ENCODE measurements at places on chromosomes 6 and 20.

GRCh38 chr6:50467931-50468330, 245.4 kb upstream of the TFAP2D start:
- H3K4me1 ChIP-seq = no peaks in the 10 kb centered on the region
- no peaks in the 10 kb centered on the region for H3K36me3 ChIP-seq
- H3K4me3 ChIP-seq = no peak overlapping the region
- no peak overlapping the region for H3K27ac ChIP-seq

DNA sequence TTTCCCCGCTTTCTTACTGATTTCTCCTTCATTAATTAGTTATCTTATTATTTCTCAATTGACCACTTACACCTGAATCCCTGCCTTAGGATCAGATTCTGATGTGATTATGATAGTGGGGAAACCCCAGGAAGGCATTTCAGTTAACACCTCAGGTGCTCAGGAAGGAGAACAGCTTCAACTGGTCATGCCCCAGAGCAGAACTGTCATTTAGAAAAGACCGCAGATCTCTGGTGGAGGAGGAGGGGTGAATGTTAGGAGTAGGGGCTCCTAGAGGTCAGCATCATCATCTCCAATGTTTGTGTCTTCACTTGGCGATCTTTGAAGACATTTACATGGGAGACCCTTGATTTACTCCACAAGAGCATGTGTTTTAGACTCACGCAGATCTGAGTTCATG, 44.5 kb downstream of the PROKR2 start:
- H3K27me3 ChIP-seq = no peaks in the 10 kb centered on the region
- H3K4me1 ChIP-seq = no peaks in the 10 kb centered on the region
- no peak overlapping the region for H3K27ac ChIP-seq
- H3K4me3 ChIP-seq = no peak overlapping the region
- DNase-seq = no peak

- H3K27me3 ChIP-seq = no peaks in the 10 kb centered on the region
- no peak overlapping the region for H3K27ac ChIP-seq
- no peak for DNase-seq
- no peaks in the 10 kb centered on the region for H3K36me3 ChIP-seq
- H3K4me3 ChIP-seq = no peak overlapping the region
Observed at GRCh38 chr6:20827798-20828197, 293.5 kb downstream of the CDKAL1 start.

DNA sequence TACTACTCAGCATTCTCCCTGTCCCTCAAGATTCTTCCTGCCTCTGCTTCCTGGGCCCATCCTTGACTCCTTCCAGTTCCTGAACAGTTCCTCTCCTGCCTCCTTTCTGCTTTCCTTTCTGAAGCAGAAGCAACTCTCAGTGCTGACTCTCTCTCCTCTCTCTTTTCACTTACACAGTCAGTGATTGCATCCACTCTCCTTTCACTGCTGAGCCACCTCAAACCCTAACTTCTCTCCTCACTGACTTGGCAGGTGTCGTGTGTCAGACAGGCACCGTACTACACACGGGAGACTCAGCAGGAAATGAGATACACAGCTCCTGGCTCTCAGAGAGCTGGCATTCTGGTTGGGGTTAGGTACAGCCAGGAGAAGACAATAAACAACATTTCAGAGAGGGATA, 5.6 kb downstream of the ABHD16A start:
- H3K4me1 ChIP-seq = peaks cover 15% of the 10 kb centered on the region
- H3K36me3 ChIP-seq = peaks cover 57% of the 10 kb centered on the region
- no peak for DNase-seq
- H3K27me3 ChIP-seq = no peaks in the 10 kb centered on the region

DNA sequence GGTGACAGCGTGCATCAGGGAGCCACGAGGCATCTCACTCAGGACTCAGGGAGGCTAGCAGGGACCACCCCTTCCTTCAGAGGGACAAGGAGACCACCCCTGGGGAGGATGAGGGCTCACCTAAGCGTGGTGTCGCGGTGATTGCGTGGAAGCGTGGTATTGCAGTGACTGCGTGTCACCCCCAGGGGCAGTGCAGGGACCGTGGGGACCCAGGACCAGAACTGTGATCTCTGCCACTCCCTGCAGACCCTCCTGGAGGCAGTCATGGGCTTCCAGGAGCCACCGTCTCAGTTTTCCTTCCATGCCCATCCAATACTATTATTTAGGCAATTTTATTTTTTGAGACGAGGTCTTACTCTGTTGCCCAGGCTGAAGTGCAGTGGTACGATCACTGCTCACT, 147.1 kb downstream of the TAF4 start:
- no peak overlapping the region for H3K27ac ChIP-seq
- no peaks in the 10 kb centered on the region for H3K36me3 ChIP-seq
- no peaks in the 10 kb centered on the region for H3K4me1 ChIP-seq
- no peak overlapping the region for H3K4me3 ChIP-seq
- H3K27me3 ChIP-seq = no peaks in the 10 kb centered on the region
- no peak for DNase-seq

DNA sequence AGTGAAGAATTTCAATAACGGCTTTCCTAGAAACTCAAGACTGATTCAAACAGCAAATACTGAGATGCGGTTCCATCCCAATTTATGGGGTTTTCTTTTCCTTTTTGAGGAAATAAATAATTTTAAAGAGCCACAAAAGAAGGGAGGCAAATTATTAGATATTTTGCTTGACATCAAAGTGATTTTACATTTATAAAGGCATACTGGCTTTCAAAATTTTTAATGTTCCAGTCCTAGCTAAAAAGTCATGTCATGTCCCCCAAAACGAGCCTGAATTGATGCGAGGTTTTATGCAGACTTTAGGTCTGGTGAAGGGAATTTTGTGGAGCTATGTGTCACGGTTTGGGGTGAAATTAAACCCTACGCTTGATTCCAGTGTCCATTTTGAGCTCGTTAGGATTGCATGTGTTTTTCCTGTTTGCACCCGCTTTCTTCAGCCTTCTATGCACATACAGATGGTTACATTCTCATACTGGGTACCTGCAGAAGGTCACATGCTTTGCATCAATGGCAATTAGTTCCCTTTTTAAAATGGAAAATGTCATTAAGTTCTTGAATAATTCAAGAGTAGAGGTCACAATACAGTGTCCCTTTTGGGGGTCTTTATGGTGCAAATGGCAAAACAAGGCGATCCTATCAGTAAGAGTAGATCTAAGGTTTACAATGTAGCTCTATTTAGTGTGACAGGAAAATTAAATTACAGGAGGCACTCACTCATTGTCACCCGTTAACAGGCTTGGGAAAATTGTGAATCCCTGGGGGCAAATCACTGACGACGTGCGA, 17.3 kb downstream of the FOXA2 start:
- no peaks in the 10 kb centered on the region for H3K36me3 ChIP-seq
- peaks cover 6% of the 10 kb centered on the region for H3K27me3 ChIP-seq
- no peak overlapping the region for H3K27ac ChIP-seq

DNA sequence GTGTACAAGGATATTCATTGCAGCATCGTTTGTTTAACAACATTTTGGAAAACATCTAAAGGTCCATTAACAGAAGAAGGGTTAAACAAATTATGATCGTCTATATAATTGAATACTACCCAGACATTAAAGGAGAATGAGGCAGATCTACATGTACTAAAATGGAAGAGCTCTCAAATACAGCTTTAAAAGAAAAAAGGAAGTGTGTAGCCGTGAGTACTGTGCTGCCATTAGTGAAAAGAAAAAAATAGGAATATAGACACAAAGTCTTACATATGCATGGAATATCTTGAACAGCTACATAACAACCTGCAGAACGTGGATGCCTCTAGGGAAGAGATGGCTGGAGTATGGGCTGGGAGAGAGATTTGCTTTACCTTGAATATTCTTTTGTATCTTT, 37.9 kb downstream of the PRDM1 start:
- H3K4me3 ChIP-seq = no peak overlapping the region
- no peaks in the 10 kb centered on the region for H3K27me3 ChIP-seq
- no peaks in the 10 kb centered on the region for H3K36me3 ChIP-seq
- no peak for DNase-seq
- H3K27ac ChIP-seq = no peak overlapping the region

DNA sequence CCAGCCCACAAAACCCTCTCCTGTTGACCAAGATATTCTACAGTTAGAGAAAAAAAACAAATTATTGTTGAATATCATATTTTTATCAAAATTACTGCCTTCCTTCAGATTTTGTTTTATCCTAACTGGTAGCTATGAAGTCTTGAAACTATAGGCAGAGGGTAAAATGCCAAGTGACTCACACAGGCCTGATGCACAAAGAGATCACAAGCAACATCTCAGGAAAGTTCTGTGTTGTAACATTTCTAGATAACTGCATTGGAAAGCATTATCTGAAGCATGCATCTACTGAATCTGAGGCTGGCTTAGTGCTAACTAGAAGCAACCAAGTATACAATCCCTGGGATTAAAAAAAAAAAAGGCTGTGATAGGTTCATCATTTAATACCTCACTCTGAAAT, 134.2 kb downstream of the PKHD1 start:
- no peaks in the 10 kb centered on the region for H3K27me3 ChIP-seq
- H3K27ac ChIP-seq = no peak overlapping the region
- H3K36me3 ChIP-seq = no peaks in the 10 kb centered on the region
- DNase-seq = no peak
- no peaks in the 10 kb centered on the region for H3K4me1 ChIP-seq

DNA sequence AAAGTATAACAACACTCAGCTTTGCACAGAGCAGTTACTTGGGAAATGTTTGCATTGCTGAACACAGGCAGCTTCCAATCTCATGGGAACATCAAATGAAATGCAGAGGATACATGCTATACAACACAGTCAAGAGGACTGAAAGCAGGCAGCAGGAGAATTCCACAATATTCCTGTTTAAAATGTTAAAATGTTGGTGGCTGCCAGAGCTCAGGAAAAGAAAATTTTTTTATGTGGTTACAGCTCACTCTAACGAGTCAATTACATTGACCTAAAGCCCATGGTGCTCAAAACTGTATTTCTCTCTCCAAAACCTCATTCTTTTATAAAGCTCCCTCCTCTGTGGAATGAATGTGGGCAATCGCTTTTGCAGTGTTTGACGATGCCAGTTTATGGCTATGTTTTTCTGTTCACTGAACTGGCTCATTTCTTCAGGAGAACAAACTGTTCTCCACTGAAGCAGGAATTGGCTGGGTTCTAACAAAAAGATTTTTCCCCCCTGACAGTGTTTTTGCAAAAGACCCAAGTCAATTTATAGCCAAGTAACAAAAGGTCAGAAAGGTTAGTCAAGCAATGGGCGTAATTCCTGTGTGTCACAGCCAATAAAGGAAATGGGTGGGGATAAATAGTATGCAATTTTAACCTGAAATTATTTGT, 69.0 kb downstream of the ZHX3 start:
- no peak overlapping the region for H3K4me3 ChIP-seq
- H3K4me1 ChIP-seq = peaks cover 46% of the 10 kb centered on the region

DNA sequence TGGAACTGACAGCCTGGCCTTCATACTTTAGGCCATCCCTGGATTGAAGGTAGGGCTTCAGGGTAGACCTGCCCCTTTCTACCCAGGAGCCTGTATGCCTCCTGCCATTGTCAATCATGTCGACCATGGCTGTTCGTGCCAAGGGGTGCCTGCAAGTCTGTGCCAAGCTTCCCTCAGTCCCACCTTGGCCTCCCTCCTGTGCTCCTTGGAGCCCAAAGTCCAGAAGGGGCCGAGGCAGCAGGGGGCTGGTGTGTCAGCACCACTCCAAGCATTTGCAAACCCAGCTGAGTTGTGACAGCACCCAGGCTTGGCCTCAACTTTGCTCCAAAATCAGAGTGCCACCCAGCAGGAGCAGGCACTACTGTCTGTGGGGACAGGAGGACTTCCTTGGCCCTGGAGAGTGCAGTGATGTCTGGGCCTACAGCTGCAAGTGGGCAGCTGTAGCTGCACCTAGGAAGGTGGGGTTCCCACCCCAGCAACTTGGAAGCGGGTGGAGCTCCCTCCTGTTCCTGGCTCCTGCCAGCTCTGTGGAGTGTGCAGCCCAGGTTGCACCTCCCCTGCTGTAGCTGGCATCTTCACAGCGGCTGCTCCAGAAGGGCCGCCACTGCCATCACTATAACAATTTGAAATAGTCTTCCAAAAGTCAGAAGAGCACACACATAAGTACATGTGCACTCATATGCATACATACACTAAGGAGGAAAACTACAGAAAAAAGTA, 1719.3 kb downstream of the HACE1 start:
- no peak overlapping the region for H3K4me3 ChIP-seq
- H3K36me3 ChIP-seq = no peaks in the 10 kb centered on the region
- no peak for DNase-seq

DNA sequence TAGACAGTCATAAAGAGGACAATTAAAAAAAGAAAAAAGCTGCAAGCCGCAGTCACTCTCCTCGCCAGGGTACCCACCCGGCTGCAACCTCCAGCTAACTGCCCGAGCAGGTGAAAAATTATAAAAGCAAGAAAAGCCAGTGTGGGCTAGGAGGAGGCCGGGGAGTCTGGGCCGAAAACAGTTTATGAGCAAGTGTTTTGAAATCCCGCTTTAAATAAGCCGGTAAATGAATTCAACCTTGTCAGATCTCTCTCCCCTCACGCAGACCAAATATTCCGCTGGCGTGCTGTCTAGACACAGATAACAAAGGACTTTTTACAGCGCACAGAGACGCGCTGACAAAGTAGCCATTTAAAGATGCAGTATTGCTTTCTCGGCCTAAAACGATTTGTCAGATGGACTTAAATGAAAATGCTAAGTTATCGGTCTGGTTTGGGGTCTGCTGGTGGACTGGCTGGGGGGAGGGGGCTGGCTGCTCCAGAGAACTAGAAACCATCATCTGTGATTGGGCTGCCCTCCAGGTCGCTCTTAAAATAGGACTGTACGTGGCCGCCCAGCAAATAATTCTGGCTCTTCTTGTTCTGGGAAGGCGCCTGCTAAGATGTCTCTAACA, 24.6 kb downstream of the PMEPA1 start:
- H3K27ac ChIP-seq = no peak overlapping the region
- no peak for DNase-seq
- H3K36me3 ChIP-seq = no peaks in the 10 kb centered on the region
- H3K4me3 ChIP-seq = no peak overlapping the region

DNA sequence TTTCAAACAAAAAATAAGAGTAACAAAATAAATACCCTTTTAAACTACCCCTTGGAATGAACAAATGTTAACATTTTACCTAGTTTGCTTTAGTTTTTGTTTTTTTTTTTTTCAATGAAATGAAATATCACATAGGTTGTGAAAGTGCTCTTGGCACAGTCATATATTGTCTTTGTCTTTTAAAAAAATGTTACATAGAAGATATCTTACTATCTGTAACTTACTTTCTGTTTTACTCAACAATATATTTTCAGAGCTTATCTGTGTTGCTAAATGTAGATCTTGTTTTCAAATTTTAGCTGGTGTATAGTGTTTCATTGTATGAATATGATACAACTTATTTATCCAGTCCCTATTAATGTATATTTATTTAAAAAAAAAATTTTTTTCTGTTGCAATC, 8.6 kb downstream of the CEP57L1 start:
- DNase-seq = no peak
- no peaks in the 10 kb centered on the region for H3K27me3 ChIP-seq
- no peaks in the 10 kb centered on the region for H3K4me1 ChIP-seq

- H3K36me3 ChIP-seq = no peaks in the 10 kb centered on the region
- H3K4me3 ChIP-seq = no peak overlapping the region
- no peak overlapping the region for H3K27ac ChIP-seq
- DNase-seq = no peak
- H3K4me1 ChIP-seq = no peaks in the 10 kb centered on the region
- no peaks in the 10 kb centered on the region for H3K27me3 ChIP-seq
Observed at GRCh38 chr6:39060467-39061160, 12.0 kb downstream of the GLP1R start.
